Effector memory CD8-positive, alpha-beta T cell (primary cell): ENCODE measurements at places on chromosomes 3 and 15.

DNA sequence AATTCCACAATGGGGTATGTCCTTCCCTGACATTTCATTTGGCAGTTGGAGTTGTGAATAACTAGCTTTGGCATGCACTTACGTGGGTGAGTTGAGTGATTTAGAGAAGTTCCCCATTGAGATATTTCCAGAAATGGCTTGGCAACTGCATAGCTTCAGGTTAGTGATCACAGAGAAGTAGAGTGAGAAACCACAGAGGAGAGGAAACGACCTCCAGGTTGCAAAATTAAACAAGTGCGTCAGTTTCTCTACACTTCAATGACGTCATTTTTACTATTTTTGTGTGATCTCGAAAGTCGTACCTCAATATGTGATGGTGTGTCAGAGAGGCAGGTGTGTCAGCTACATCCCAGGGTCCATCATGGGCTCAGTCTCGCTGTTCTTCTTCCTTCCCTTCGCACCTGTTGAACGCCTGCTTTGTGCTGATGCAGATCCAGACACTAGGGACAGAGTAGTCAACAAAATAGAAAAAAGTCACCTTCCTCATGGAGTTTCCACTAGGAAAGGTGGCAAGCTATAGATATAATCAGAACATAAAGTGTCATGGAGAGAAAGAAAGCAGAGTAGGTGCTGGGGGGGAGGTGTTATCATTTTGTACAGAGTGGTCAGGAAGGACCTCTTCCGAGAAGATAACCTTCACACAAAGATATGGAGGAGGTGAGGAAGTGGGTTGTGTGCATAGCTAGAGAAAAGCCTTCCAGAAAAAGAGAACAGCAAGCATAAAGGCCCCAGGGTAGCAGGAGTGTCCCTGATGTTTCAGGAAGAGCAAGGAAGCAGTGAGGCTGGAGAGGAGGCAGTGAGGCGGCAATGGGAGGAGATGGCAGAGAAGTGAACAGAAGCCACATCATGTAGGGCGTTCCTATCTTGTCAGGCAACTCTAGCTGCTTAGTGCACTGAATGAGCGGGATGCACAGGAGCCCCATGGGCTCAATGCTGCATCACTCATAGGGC is 75.6 kb downstream of the MCTP2 start:
- no peak for DNase-seq

DNA sequence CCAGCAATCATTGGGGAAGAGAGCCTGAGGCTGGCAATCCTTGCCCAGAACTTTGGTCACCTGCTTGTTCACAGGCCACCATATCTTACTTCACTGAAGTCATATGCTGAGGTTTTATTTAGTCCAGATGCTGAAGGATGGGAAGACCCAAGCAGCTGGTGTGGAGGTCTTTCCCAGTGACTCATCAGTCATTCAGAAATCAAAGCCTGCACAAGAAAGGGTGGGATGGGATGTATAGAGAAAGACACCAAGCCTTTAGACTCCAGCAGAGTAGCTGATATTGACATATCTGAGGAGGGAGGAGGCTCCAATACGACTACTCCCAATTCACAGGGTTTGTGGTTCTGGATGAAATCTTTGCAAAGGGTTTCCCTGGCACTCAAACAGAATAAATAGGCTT is 13.0 kb upstream of the PHLDB2 start:
- DNase-seq: no peak

- DNase-seq: no peak
Observed at GRCh38 chr15:43241100-43241499, 20.3 kb upstream of the EPB42 start.

- no peak for DNase-seq
Observed at GRCh38 chr3:105829229-105829628, 39.6 kb downstream of the CBLB start.

DNA sequence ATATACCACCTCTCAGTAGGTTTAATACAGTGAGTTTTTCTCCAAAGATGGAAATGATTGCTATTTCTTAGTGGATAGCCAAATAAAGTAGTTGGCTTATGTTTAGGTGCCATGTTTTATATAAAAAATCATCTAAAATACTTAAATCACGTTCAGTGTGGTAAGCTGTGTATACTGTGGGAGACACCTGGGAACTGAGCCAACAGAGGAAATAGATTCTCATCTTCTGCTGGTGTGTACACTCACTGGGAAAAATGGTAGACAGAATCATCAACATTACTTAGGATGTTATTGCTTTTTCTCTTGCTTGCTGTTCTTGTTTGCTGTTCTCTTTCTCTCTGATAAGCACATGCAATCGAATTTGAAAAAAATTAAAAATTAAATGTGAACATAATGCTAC is 112.6 kb upstream of the MB21D2 start:
- DNase-seq: no peak

GRCh38 chr15:70195587-70196305 is 98.0 kb upstream of the TLE3 start:
- no peak for DNase-seq

DNA sequence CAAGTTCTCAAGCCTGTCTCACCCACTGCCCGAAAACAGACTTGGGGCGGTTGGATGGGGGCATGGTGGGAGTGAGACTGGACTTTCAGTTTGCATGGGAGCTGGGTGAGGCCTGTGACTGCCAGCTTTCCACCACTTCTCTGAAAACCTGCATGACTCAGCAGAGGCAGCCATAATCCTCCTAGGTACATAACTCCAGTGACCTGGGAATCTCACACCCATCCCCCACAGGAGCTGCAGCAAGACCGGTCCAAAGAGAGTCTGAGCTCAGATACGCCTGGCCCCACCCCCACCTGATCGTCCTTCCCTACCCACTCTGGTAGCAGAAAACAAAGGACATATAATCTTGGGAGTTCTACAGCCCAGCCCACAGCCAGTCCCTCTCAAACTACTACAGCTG is 107.2 kb downstream of the NSMCE3 start:
- DNase-seq: no peak

DNA sequence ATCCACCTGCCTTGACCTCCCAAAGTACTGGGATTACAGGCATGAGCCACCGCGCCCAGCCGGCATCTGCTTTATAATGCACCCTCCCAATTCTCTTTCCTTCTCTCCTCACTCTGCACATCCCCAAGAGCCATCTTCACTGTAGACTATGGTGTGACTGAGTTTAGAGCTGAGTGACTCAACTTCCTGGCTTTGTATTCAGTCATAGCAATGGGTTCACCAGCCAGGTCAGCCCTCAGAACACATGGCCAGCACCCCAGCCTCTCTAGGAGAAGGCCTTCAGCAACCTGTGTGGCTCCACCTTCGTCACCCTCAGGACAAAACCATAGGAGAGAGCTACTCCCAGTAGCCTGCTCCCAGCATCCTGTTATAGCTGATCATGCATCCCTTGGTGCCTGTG is 33.0 kb downstream of the ARID3B start:
- no peak for DNase-seq

GRCh38 chr15:88465633-88466224 is 1.5 kb downstream of the MRPL46 start:
- DNase-seq: no peak

DNA sequence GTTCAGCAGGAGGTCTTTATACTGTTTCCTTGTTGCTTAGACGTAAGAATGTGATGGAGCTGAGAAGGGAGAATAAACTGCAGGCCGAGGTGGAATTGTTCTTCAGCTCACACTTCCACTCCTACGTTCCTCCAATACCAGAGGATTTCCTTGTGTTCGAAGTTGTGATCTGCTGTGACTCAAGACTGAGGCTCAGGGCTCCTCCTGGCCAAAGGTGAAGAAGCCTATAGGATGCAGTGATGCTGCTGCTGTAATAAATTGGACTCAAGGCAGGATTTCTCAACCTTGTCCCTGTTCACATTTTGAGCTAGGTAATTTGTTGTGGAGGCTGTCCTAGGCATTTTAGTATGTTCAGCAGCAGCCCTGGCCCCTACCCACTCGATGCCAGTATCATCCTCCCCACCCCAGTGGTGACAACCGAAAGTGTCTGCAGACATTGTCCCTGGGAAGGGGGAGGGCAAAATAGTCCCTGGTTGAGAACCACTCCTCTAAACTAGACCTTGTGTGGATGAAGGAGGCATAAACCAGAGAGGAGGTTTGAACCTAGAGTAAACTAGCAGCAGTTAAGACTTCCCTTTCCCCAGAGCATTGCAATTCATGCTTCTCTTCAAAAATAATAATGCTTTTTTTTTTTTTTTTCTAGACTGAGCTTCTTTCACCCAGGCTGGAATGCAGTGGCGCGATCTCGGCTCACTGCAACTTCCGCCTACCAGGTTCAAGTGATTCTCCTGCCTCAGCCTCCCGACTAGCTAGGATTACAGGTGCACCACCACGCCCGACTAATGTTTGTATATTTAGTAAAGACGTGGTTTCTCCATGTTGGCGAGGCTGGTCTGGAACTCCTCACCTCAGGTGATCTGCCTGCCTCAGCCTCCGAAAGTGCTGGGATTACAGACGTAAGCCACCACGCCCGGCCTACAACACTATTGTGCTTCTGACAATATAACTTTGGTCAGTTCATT is 11.1 kb downstream of the RAP2B start:
- no peak for DNase-seq
